ENCODE measurements at places on chromosomes 3 and 15.
A peak's percentile ranks its signal among the peaks of the same experiment; 100 is the strongest.

- DNase-seq: no peak
These were observed 46.9 kb downstream of the DLEC1 start for GRCh38 chr3:38085943-38086324.

GRCh38 chr15:50735156-50735555 lies 30.4 kb downstream of the SPPL2A start:
- no peak for DNase-seq

DNA sequence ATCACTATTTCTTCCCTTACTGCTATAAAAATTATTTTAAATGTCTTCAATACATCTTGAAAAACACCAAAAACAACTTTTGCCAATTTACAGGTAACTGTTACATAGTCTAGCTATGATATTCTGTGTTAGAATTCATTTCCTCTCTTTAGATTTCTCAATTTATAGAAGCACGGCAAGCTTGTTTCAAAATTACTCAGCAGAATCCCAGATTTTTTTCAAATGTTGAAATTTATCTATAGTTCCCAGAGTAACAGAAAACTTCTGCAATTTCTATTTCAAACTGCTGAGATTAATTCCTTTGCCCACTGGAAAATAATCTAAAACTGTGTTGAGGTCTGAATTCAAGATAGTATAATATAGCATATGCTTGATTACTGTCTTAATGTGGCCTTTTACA lies 41.2 kb downstream of the CCPG1 start:
- no peak for DNase-seq

- DNase-seq: no peak
These were observed 109.6 kb upstream of the UMPS start for GRCh38 chr3:124620600-124621063.

GRCh38 chr15:67400890-67401289 lies 120.0 kb upstream of the C15orf61 start:
- DNase-seq: no peak

DNA sequence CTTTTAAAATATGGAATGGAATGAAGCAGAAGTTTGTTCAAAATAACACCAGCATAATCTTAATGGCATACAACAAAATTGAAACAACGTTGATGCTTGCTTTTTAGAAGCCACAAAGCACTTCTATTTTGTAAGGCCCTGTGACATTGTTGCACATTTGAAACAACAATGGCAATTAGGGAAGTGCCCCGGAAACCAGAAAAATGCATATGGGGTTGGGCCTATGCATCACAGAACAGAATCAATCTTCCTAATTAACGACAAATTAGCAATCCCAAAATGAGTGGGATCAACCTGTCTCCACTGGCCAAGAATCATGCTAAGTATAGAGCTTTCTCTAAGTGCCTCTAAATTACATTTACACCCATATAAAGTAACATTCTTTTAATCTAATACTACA lies 168.9 kb downstream of the MEIS2 start:
- no peak for DNase-seq

GRCh38 chr3:146838221-146838620 lies 233.1 kb upstream of the PLSCR5 start:
- DNase-seq: no peak

- DNase-seq: peak; percentile 75
These were observed 1.5 kb upstream of the SKIL start for GRCh38 chr3:170355738-170356595.

DNA sequence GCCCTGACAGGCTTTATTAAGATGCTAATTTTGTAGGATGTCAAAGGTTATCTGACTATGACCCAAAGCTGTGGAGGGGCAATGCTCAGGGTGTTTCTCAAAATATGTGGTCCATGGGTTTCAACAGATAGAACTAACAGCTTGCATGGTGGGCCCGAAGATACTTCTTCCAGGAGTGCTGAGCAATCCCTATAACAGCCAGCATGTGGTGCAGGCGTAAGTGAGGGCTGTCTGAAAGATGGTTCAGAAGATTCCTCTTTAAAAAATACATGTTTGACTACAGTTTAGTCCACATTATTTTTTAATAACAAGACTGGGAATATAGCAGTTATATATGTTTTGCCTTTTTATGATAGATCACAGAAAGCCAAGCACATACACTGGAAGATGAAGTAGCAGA lies 7.6 kb downstream of the SCG3 start:
- DNase-seq: no peak

GRCh38 chr3:57646723-57647122 lies 46.2 kb downstream of the DENND6A start:
- peak; percentile 31 for DNase-seq

GRCh38 chr3:197501496-197501878 lies 54.3 kb downstream of the BDH1 start:
- no peak for DNase-seq

DNA sequence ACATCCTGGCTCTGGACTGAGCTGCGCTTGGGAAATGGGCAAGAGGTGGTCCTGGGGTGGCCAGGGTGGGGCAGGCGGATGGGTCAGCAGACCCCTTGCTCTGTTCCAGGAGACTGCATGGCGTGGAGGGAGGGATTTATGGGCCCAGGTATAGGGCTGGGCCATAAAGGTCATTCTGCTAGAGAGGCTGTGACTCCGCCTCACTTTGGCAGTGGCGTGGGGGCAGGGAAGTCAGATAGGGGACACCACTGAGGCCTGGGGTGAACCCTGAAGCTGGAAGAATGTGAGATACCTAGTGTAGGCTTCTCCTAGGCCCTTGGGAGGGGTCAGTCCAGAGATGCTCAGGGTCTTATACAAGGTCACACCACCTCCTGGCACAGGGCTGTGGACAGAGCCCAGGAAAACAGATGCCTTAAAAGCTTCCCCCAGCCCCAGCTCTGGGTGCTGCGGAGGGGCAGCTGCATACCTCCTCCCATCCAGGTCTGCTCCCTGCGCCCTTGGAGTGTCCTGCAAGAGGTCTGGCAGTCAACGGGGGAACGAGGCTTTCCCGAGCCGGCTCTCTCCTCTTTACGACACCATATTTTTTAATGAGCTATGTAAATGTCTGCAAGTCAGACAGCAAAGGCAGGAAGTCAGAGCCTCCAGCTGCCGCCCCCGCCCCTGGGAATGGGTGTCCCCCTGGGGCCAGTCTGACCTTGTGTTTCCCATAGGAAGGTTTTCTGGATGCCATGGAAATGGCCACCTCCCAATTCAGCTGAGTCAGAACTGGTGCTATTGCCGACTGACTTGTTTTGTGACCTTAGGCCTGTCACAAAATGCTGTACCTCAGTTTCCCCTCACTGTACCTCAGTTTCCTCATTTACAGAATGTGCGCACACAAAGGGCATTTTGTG lies 26.3 kb downstream of the LINGO1 start:
- DNase-seq: no peak

- no peak for DNase-seq
These were observed 47.3 kb downstream of the ZDHHC19 start for GRCh38 chr3:196163666-196164493.

DNA sequence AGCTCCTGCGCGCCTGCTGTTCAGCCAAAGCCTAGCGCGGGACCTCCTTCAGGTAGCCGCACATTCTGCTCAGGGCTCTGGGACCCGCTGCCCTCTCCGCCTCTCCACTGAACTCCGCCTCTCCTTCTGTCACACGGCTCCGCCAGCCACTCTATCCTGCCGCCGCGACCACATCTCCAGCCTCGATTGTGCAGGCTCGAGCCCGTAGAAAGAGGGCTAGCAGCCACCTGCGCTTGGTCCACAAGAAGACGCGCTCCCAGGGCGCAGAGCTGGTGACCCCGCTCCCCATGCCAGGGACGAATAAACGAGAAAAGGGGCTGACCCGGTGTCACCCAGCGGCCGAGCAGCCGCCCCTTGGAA lies 1.1 kb upstream of the VIPR1 start:
- DNase-seq: no peak

DNA sequence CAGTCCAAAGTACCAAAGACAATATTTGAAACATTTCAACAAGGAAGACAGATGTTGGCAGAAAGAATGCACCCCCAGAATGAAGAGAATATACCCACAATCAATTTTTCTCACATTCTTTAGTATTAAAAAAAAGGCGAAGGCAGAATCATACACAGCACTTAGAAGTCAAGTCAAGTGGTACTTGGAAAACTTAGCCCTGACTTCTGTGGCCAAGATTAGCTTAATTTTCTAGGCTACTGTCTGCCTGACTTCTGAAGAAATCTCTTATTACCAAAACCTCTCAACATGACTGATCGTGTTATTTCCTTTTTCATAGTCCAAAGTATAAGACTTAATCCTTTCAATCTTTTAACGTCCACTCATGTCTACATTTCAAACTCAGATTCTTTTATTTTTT lies 60.7 kb downstream of the PBRM1 start:
- no peak for DNase-seq

DNA sequence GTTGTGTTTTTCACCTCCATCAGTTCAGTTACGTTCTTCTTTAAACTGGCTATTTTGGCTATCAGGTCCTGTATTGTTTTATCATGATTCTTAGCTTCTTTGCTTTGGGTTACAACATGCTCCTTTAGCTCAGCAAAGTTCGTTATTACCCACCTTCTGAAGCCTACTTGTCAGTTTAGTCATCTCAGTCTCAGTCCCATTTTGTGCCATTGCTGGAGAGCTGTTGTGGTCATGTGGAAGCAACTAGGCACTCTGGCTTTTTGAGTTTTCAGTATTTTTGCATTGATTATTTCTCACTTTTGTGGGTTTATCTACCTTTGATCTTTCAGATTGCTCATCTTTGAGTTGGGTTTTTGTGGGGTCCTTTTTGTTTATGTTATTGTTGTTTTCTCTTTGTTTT lies 151.3 kb downstream of the CFAP20DC start:
- no peak for DNase-seq

GRCh38 chr15:66545255-66545654 lies 20.5 kb downstream of the LCTL start:
- no peak for DNase-seq

DNA sequence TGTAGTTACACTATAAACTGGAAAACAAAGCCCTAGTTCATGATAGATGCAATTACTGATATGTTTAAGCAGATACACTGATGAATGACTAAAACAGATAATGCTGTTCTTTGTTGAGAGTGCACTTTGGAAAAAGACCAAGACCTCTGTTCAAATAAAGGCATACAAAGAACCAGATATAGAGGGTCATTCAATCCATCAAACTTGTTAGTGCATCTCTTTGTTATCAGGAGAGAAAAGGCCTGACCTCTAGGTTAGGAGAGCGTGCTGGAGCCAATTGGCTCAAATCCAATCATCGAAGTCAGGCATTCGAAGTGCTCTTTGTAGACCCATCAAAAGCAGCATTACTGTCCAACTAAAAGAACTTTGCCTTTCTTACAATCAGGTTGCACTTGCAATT lies 124.2 kb downstream of the TFG start:
- DNase-seq: no peak

DNA sequence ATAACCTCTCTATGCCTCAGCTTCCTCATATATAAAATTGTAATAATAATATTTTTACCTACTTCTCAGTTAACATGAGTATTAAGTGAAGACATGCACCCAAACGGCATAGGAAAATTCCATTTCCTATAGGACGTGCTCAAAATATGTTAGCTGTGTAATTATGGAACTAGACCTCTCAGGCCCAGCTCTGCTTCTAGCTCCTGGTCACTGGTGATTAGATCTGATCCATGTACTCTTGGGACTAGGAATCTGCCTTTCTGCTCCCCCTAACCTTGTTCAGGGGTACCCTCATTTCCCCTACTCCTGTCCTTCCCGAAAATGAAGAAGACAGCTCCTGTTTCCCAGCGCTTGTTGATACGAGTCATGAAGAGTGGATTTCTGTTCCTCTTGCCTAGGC lies 29.6 kb downstream of the TF start:
- DNase-seq: no peak

DNA sequence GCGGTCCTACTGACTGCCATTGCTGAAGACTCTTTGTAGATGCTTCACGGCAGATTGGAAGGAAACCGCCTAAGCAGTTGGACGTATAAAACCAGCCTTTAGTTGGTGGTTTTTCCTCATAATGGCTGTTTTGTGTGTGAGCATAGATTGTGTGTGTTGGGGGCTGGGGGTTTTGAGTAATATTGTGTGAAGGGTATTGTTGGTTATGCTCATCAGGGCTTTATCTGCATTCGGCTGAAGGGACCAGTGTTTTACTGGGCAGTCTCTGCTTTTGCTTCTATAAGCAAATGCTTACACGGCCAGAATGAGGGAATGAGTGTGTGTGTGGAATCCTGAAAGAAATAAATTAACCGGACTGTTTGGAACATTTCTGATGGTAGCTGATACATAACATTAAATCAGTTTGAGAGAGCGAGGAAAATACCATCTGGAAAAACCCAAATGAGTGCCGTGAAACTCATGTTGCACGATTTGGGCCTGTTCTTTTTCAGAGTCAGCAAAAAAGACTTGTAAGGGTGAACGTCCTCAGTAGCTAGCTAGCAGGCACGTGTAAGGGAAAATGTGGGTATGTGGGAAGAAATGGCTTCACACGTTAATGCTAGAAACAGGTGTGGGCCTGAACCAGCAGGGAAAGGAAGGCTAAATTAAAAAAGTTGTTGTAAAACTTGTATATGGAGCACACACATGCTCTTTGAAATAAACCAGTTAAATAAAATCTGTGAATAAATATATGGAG lies 1.9 kb downstream of the MITF start:
- DNase-seq: no peak

DNA sequence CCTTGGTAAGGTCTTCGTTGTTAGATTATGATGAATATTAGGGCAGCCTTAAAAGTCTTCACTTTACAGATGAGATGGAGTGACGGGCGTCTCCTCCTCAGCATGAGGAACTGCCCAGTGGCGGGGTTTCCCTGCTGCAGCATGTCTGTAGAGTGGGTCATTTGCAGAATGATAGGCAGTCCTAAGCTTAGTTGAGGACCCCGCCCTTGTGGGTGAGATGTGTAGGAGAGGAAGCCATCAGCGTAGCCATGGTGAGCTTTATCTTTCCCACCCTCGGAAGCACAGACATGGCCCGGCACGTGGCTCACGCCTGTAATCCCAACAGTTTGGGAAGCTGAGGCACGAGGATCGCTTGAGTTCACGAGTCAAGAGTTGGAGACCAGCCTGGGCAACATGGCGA lies 877 bp downstream of the NIT2 start:
- DNase-seq: peak; percentile 10

DNA sequence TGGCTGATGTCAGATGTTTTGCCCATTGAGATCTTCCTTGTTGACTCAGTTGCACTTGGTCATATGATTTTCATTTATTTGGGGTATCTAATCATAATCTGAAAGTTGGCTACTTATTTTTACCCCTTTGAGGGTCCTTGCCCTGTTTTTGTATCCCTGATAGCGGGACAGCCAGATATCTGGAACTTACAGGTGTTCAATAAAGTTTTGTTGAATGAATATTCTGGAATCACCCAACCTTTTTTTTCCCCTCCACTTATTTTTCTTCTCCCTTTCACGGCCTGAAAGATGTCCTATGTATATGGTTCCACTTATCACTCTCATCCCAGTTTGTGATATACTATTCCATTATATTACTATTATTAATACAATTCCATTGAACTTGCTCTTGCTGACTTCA lies 12.8 kb downstream of the CTNNB1 start:
- DNase-seq: no peak

GRCh38 chr3:64133987-64134386 lies 91.3 kb downstream of the PRICKLE2 start:
- no peak for DNase-seq

GRCh38 chr15:40100947-40101905 lies 7.5 kb downstream of the BMF start:
- DNase-seq: no peak
